ENCODE measurements at places on chromosomes 1 and 21.

DNA sequence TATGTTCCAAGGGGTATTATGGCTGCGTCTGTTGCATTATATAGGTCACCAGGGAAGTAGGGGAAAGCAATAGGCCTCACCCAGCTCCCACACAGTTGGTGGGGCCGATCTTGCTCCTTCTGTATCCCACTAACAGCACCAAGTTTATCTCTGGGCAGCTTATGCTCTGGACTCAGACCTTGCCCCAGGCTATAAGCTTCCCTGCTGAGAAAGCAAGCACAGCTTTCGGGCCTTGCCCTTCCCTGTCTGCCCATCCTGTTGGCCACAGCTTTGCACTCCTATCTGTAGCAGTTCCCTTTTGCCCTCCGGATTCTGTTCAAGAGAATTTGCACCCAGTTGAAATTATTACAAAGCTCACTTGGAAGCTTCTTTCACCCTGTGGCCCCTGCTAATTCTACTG, 12.9 kb downstream of the KCNE1 start:
- no peaks in the 10 kb centered on the region for H3K4me1 ChIP-seq
- H3K27me3 ChIP-seq, result no peaks in the 10 kb centered on the region
- H3K4me3 ChIP-seq, result no peak overlapping the region

GRCh38 chr1:102886638-102887037, 221.7 kb downstream of the COL11A1 start:
- H3K4me3 ChIP-seq, result no peak overlapping the region
- H3K27me3 ChIP-seq, result no peaks in the 10 kb centered on the region
- H3K4me1 ChIP-seq, result no peaks in the 10 kb centered on the region
- no peak for DNase-seq
- H3K36me3 ChIP-seq, result no peaks in the 10 kb centered on the region

- no peaks in the 10 kb centered on the region for H3K4me1 ChIP-seq
- H3K36me3 ChIP-seq, result no peaks in the 10 kb centered on the region
- no peaks in the 10 kb centered on the region for H3K27me3 ChIP-seq
- DNase-seq, result peak; percentile 10
- no peak overlapping the region for H3K27ac ChIP-seq
Observed at GRCh38 chr1:115492880-115493279, 148.9 kb upstream of the VANGL1 start.

DNA sequence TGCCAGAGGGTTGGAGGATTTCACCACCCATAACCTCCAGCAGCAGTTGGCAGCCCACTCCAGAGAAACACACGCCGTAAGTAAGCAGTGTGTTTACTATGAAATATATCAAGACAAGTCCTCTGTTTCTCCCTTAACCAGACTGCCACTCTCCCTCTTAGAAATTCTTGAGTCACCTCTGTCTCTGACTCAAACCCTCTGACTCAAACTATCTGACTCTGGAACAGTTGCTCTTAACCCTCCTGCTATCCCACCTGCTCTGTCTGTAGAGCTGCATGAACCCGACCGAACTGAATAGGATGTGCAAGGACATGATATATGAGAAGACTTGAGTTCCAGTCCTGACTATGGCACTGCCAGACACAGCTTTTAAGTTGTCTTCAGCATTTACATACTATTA, 14.1 kb downstream of the INPP5B start:
- no peak for DNase-seq
- H3K27me3 ChIP-seq, result no peaks in the 10 kb centered on the region
- H3K27ac ChIP-seq, result no peak overlapping the region

DNA sequence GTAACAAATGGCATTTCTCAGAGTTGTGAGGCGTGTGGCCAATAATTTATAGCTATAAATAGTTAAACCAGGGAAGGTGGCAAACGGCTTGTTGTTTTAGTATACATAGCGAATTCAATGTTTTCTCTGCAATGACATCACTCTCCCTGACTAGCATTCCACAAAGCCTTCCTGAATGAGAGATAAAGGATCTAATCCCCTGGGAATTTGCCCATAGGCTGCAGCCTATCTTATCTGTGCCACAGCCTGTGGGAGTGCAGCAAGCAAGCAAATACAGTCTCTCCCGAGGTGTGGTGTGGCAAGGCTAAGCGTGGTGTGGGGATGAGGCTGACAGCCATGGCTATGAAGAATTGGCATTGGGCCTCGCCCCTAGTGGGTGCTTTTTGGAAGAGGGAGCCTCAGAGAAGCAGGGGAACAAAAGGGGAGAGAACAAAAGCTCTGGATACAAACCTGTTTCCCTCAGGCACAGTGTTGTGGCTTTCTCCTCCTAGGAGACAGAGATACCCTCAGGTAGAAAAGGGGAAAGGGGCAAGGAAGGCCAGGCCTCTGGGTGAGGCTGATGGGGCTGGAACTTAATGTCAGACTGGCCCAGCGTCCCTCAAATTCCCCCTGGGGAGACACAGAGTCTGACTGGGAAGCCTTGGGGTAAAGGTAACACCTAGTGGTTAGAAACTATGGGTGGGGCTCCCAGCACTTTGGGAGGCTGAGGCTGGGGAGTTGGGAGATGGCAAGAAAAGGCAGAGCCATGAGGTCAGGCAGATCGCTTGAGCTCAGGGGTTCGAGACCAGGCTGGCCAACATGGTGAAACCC, 8.9 kb downstream of the TAGLN2 start:
- peak overlapping the region; percentile 97 for H3K27ac ChIP-seq
- H3K4me1 ChIP-seq, result peaks cover 93% of the 10 kb centered on the region
- no peak for DNase-seq

GRCh38 chr21:42847726-42848125, 31.6 kb downstream of the WDR4 start:
- peaks cover 56% of the 10 kb centered on the region for H3K36me3 ChIP-seq
- DNase-seq, result no peak
- H3K27ac ChIP-seq, result no peak overlapping the region
- H3K4me3 ChIP-seq, result no peak overlapping the region

DNA sequence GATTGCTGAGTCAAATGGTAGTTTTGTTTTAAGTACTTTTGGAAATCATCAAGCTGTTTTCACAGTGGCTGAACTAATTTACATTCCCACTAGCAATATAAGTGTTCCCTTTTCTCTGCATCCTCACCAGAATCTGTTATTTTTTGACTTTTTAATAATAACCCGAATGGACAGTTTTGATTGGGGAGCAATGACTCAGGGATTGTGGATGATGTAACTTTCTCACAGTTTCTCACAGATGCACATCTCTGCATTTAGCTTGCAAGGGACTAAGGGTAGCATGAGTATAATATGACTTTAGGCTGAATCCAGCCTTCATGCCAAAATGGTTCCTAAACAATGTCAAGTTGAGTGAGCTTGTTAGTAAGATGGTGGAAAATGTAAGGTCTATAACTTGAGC, 90.2 kb downstream of the C4BPA start:
- no peak overlapping the region for H3K27ac ChIP-seq
- no peaks in the 10 kb centered on the region for H3K27me3 ChIP-seq
- H3K4me3 ChIP-seq, result no peak overlapping the region
- no peak for DNase-seq
- H3K4me1 ChIP-seq, result no peaks in the 10 kb centered on the region

DNA sequence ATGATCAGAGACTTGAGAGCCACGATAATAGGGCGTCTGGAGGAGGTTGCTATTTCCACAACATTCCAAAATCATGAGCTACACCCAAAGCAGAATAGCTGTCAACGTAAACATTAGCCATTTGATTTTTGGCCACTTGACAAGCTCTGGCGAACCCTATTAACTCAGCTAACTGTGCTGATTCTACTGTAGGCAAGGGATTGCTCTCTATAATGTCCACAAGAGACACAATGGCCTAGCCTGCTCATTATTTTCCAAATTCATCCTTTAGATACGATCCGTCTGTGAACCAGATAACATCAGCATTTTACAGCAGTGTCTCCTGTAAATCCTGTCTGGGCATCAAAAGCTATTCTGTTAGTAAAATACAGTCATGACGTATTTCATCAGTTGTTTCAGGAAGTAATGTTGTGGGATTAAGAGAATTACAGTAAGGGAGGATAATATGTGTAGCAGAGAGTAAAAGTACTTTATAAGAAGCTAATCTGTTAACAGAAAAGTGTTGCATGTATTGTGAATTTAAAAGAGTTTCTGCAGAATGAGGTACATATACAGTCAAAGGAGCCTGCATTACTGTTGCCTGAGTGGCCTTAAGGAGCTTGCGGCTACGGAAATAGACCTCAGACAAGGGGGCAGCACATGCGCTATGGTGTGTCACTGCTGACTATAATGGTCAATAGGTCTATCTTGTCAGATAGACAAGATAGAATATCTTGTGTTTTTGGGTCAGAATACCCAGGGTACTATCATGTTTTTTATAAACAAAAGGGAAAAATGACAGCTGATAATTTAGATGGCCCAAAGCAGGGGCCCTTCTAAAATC, 44.9 kb upstream of the TINAGL1 start:
- H3K27me3 ChIP-seq, result no peaks in the 10 kb centered on the region
- no peaks in the 10 kb centered on the region for H3K4me1 ChIP-seq
- DNase-seq, result no peak

GRCh38 chr21:15472108-15473040, 257.4 kb upstream of the USP25 start:
- H3K4me1 ChIP-seq, result no peaks in the 10 kb centered on the region
- no peak for DNase-seq
- no peak overlapping the region for H3K4me3 ChIP-seq
- no peaks in the 10 kb centered on the region for H3K36me3 ChIP-seq
- H3K27me3 ChIP-seq, result no peaks in the 10 kb centered on the region

- H3K4me3 ChIP-seq, result no peak overlapping the region
- H3K27me3 ChIP-seq, result no peaks in the 10 kb centered on the region
- H3K27ac ChIP-seq, result no peak overlapping the region
- DNase-seq, result no peak
- no peaks in the 10 kb centered on the region for H3K36me3 ChIP-seq
Observed at GRCh38 chr1:178632653-178633052, 92.4 kb upstream of the RALGPS2 start.

DNA sequence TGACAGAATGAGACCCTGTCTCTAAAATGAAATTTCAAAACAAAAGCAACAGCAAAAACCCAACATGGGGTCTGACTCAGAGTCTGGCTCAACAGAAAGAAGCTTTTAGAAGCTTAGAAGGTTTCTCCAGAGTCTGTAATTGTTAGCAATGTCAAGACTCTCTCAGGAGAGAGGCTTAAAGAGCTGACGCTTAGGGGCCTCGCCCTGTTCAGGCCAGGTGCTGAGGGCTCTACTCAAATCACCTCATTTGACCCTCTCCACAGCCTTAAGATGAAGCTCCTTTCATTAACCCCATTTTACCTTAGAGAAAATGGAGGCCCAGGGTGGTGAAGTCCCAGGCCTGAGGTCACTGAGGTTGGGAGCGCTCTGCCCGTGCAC, 5.3 kb upstream of the KIF17 start:
- H3K4me1 ChIP-seq, result no peaks in the 10 kb centered on the region
- no peak overlapping the region for H3K27ac ChIP-seq

DNA sequence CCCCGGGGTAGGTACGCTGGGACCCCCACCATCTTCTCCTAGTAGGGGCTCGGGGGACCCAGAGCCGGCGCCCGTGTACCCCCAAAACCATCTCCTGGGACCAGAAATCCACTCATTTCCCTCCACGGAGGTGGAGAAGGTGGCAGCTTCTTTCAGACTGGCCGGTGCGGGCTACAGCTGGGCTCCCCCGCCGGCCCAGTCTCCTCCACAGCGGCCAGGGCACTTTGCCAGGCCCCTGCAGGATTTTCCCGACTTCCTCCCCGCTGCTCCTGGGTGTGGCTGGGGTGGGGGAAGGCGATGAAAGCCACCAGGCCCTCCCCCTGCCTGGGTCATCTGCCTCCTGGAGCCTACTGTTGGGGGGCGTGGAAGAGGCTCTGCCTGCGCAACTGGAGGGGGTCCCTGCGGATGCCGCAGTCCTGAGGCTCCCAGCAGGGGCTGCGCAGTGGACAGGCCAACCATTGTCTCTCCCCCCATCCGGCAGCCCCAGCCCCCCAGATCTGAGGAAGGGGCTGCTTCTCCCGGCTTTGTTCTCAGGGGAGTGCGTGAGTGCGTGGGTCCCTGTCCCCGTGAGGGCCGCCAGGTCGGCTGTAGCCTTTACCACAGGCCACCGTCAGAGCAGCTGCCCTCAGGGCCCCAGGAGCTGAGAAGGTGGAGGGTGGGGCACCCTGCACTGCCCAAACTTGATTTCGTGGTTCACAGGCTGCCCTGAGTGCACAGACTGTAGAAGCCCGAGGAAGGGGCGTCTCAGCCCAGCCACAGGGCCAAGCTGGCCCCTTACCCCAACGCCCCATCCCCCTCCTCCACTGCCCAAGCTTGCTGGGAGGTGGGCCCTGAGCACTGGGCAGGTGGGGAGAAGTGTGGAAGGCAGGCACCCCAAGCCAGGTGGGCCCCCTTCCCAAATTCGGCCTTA, 1.3 kb downstream of the AGRN start:
- H3K4me1 ChIP-seq, result peaks cover 56% of the 10 kb centered on the region
- H3K27me3 ChIP-seq, result no peaks in the 10 kb centered on the region
- peak; percentile 76 for DNase-seq
- peak overlapping the region; percentile 94 for H3K4me3 ChIP-seq

GRCh38 chr1:30255111-30255724, 468.2 kb downstream of the MATN1 start:
- H3K27me3 ChIP-seq, result no peaks in the 10 kb centered on the region
- H3K36me3 ChIP-seq, result no peaks in the 10 kb centered on the region
- H3K27ac ChIP-seq, result no peak overlapping the region
- DNase-seq, result no peak
- H3K4me3 ChIP-seq, result no peak overlapping the region
- no peaks in the 10 kb centered on the region for H3K4me1 ChIP-seq

- peaks cover 68% of the 10 kb centered on the region for H3K4me1 ChIP-seq
- peak overlapping the region; percentile 98 for H3K27ac ChIP-seq
- H3K36me3 ChIP-seq, result no peaks in the 10 kb centered on the region
- peak overlapping the region; percentile 70 for H3K4me3 ChIP-seq
- DNase-seq, result peak; percentile 96
Observed at GRCh38 chr1:2546515-2547209, 9.5 kb upstream of the TNFRSF14 start.

DNA sequence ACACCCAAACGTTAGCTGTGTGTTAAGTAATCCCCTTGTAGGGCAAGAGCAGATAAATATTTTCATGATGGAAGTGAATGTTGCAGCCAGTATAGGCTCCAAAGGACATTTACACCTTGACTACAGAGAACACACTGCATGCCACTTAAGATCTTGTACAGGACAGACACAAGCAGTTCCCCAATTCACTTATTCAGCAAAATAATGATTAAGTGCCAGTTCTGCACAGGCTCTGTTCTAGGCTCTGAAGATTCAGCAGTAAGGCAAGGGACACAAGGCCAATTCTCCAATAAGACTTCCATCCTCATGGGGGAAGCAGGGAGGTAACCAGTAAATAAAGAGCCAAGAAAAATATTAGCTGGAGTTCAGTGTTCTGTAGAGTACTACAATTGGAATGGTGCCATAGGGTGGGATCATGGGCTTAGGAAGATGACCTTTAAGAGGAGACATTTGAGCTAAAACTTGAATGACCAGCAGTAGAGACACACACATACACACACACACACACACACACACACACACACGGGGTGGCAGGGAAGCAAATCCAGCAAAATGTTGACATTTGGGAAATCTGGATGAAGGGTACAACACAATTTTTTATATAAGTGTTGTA, 199.9 kb upstream of the JUN start:
- no peaks in the 10 kb centered on the region for H3K27me3 ChIP-seq
- no peaks in the 10 kb centered on the region for H3K4me1 ChIP-seq
- H3K27ac ChIP-seq, result no peak overlapping the region
- H3K36me3 ChIP-seq, result no peaks in the 10 kb centered on the region

- no peak overlapping the region for H3K4me3 ChIP-seq
- no peak overlapping the region for H3K27ac ChIP-seq
- DNase-seq, result no peak
Observed at GRCh38 chr1:222240536-222241181, 307.2 kb downstream of the HHIPL2 start.
